ENCODE measurements at places on chromosomes 7 and 10.

DNA sequence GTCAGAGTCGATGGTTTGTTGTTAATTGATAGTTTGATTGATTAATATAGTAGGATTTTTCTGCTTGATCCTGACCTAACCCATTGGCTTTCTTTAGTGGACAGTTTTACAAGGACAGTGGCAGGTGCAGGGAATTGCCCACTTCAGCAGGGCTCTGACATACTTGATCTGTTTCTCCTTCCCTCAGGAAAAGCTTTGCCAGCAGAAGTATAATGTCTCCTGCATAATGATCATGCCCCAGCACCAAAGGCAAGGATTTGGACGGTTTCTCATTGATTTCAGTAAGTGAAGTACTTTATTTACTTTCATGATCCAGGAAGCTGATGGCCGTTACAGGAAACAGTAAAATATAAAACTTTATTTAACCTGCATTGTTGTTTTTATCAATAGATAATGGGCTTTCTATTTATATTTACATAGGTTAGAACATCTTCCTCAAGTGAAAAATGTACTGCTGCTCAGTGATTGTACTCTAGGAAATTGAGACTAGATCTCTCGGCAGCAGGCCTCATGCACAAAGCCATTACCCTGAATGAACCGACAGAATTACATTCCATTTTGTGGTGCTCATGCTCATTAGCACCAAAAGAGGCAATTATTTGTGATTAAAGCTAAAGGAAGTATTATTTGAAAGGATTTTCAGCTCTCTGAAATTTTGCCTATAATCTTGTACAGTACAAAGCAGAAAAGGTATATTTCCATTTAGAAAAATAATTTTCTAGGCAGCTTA lies 122.5 kb upstream of the SAMD8 start:
- no peak for DNase-seq

GRCh38 chr7:144384071-144384470 lies 19.4 kb downstream of the NOBOX start:
- DNase-seq, result no peak

DNA sequence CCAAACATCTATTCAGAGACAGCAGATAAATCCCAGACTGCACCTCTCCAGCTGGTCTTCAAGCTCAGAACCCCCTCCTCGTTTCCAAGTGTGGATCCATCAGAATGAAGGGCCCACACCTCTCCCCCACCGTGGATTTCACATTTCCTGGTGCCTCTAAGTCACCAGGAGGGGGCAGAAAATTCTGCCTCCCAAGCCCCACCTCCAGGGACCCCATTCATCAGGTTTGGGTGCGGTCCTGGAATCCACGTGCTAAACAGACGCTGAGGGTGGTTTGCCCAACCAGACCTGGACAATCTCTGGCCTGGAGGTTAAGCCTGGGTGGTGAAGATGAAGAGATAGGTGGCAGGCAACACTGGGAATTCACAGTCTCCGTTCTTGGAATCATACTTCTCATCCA lies 92.4 kb downstream of the WDR11 start:
- DNase-seq, result no peak

DNA sequence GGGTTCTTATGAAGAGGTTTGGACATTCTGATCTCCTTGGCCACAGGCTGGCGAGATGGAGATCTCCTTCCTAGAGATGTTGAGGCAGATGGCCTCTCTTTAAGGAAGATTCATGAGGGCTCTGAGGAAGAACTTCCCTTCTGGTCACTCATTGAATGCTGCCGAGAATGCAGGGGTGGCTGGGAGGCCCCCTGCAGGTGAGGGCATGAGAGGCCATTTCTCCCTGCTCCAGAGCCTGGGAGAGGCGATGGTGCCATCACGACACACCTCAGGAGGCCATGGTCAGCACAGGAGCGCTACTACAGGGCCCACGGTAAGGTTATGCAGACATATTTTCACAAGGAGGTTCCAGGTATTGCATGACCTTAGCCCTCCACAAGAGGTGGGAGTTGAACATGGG lies 40.2 kb downstream of the CXCL12 start:
- no peak for DNase-seq

DNA sequence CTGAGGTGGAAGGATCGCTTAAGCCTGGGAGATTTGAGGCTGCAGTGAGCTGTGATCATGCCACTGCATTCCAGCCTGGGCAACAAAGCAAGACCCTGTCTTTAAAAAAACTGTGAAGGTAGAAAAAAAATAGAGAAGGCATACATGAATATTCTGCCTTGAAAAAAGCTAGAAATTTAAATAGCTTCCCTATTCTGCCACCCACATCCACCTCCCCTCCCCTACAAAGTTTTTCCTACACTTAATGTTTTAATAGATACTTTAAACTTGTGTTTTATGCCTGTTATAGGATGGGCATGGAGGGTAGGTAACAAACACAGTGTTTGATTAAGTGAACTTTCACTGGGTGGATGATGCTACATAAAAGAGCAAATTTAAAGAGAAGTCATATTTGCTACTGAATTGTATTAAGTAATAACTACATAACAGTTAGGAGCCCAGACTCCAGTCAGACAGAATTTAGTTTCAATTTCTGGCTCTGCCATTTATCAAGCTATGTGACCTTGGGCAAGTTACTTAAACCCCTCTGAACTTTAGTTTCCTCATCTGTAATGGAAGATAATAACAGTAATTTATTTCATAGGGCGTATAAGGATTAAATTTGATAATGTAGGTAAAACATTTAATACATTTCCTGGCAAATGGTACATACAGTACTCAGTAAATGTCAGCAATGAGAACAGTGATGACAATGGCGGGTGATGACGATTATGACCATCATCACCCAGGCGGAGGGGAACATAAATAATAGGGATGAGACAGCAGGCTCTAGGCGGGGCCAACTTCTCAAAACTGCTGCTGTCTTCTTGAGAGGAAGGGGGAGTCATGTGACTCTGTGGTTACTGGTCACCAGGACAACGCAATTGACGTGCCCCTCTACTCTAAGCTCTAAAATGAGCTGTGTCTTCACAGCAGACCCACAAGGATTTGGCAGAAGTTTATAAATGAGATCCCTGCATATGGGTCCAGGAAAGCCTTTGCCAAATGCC lies 15.8 kb downstream of the DNMBP start:
- no peak for DNase-seq

DNA sequence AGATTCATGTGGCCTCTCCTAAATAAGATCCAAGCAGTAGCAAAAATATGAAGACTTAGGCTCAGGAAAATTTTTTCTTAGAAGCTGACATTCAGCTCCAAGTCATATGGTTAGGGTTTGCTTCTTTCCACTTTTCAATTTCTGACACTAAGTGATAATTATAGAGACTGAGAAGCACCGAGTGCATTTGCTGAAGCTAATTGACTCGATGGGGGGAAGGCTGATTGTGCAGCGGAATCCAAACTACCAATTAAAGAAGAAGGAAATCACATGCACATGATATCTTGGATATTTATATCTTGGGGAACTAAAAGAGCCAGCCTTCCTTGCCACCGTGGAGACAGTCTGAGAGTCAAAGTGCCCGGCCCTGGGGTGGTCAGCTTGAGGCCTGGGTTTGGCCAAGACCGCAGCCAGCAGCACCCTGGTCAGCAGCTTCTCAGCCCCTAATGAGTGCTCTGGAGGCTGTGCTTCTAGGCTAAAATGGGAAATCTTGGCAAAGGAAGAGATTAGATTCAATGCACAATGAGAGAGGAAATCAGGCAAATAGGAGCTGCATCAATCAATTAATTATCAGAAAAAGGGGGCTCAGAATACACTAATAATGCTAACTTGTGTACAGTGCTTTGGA lies 589.3 kb downstream of the NRG3 start:
- no peak for DNase-seq

DNA sequence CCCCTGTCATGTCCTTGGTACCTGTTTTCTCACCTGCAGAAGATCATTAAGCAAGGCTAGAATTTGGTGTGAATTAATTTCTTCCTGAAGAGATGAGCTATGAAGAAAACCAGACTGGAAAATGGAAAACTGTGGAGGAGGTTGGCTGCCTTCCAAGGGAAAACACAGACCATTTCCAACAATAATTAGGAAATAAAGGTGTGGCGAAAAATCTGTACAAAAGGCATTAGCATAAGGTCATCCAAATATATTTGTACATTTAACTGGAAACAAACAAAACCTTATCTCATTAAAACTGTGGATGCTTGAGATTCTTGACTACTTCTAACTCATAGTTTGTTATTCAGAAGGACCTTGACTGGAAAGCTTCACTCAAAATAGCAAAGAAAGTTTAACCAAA lies 1.7 kb downstream of the STN1 start:
- no peak for DNase-seq

DNA sequence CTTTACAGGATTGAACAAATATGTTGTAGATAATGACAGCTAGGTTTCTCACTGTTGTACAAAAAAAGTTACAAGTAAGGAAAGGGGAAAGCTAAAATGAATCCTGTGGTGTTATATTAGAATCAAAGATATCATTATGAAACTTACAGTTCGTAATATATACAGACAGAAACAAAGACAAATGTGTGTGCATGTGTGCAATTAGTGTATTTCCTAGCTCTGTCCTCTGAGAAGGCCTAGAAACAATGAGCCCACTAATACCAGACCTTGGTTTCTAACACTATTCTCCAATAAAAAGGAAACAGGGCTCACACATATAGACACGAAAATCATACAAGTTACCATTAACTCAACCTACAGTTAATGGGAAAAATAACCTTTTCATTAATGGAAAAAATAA lies 8.0 kb downstream of the KDM7A start:
- no peak for DNase-seq

DNA sequence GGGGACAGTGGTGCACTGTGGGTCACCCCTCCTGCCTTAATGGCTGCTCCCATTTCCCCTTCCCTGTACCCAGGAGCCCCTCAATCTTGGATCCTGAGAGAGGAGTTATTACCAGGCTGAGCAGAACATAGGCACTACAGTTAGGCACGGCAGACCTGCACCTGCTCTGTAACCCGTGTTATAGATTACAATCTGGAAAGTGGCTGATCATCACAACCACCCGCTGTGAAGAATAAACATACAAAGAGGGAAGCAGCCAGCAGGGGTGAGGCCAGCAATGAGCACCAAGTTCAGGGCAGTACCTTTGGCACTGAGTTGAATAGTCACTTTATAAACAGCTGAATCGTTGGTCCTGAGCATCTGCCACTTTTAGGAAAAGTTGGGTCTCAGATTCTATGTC lies 1.7 kb downstream of the CDHR1 start:
- DNase-seq, result no peak

GRCh38 chr10:89153116-89153515 lies 54.0 kb downstream of the CH25H start:
- DNase-seq, result no peak

Data from left lung (tissue), 14 donors.